ENCODE measurements at places on chromosomes 5 and 9. TPM values are rescaled to one million over a fixed set of nuclear protein-coding genes. Genes with fewer than 3 reads are reported as not detected.

GRCh38 chr5:151288180-151288579, 15.4 kb downstream of the SLC36A3 start:
- DNase-seq = no peak

DNA sequence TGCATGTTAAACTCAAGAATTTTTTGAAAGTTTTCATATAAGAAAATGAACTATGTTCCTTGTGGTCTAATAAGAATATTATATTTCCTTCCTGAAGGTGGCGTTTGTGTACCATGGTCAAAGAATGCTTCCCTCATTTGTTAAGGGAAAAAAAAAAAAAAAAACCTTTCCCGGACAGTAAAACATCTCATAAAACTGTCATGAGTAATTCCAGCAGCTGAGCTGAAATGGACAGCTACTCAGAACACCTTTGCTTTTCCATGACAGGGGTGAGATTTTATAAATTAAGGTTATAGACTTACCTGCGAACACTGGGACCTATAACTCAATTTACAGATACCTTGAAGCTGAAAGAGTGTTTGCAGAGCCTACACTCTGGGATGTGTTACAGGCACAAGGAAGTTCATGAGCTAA, 113.2 kb upstream of the RANBP3L start:
- DNase-seq = no peak

DNA sequence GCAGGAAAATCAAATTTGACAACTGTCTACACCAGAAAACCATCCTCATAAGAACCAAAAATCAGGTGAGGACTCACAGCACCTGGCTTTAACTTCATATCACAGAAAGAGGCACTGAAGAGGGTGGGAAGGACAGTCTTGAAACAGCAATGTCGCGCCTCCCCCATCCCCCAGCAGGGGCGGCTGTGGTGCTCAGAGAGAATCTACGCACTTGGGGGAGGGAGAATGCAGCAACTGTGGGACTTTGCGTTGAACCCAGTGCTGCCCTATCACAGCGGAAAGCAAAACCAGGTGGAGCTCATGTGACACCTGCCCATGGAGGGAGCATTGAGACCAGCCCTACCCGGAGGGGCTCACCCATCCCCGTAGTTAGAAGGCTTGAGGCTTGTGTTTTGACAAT, 191.8 kb downstream of the MSX2 start:
- DNase-seq = no peak

GRCh38 chr9:14311171-14311949, 2.6 kb downstream of the NFIB start:
- DNase-seq = no peak

The SLC45A2 gene
- total RNA-seq = not detected

- no peak for DNase-seq
Observed at GRCh38 chr9:113042884-113043657, 13.5 kb downstream of the ZFP37 start.

GRCh38 chr9:115146581-115147021, 28.6 kb upstream of the TNC start:
- DNase-seq = no peak

The GNA14 gene
- total RNA-seq = not detected

DNA sequence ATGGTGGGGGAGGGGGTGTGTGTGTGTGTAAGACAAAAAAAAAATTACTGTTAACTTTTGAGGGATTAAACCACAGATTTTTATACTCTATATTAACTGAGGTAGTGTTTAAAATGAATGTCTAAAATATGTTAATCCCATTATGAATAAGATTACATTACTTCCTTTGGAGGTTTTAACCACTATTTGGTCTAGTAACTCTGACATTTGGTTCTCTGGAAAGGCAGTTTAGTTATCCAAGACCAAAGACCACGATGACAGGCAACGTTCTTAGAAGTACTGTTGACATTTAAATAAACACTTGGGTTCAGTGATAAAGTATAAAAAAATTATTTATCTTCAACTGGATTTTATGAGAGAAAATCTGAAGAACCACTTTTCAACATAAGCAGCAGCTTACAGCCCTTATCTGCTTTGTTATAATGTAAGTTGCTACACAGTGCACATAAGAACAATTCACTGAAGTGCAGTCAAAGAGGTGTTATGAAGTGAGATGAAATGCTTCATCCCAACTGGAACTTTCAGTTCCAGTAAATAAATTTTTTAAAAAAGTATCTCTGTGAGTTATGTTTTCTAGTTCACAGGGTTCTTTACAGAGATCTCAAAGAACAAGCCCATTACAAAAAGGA, 94.5 kb downstream of the OSMR start:
- DNase-seq = no peak

The CAVIN4 gene
- 0.17 TPM for total RNA-seq

- peak; percentile 51 for DNase-seq
Observed at GRCh38 chr5:54743997-54744788, 226.6 kb downstream of the SNX18 start.

The NMUR2 gene
- not detected for total RNA-seq

The SPATA9 gene
- total RNA-seq = not detected

GRCh38 chr5:170573114-170573513, 69.3 kb downstream of the KCNIP1 start:
- no peak for DNase-seq

- no peak for DNase-seq
Observed at GRCh38 chr5:106167766-106168165, 1503.0 kb downstream of the EFNA5 start.

DNA sequence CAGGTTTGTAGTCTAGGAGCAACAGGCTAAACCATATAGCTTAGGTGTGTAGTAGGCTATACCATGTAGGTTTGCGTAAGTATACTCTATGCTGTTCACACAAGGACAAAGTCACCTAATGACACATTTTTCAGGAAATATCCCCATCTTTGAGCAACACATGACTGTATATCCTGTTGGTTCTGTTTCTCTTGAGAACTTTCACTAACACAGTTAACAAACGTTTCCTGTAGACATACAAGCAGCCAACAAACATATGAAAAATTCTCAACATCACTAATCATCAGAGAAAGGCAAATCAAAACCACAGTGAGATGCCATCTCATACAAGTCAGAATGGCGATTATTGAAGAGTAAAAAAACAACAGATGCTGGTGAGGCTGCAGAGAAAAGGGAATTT, 68.2 kb downstream of the NR2F1-AS1 start:
- no peak for DNase-seq

DNA sequence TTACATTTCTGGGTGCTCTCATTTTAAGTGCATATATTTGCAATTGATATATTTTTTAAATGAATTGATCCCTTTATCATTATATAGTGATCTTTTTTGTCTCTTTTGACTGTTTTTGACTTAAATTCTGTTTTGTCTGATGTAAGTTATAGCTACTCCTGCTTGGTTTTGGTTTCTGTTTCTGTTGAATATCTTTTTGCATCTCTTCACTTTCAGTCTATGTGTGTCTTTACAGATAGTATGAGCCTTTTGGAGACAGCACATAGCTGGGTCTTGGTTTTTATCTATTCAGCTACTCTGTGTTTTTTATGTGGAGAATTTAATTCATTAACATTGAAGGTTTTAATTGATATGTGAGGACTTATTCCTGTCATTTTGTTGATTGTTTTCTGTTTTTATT, 311.3 kb downstream of the SPATA31D1 start:
- no peak for DNase-seq

- DNase-seq = no peak
Observed at GRCh38 chr9:106769331-106769730, 93.6 kb upstream of the ZNF462 start.

- DNase-seq = no peak
Observed at GRCh38 chr5:74122979-74123590, 497.1 kb downstream of the ARHGEF28 start.

DNA sequence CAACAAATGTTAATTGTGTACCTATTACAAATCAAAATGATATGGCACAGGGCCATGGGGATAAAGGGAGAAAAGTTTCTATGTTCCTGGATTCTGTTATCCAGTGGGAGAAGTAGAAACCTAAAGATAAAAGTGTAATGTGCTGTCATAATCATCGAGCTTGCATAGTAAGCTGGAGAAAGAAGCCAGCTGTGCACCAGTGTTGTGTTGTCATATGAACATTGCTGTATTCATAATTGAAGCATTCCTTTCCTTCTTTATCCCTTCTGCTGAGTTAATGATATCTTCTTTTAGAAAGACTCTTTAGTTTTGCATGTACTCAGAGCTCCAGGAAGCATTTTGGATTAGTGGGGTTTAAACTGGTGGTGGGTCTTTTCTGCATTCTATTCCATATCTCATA, 39.5 kb downstream of the NTRK2 start:
- no peak for DNase-seq

The POLK gene
- total RNA-seq = 41.6 TPM

GRCh38 chr5:43514471-43514815, 505 bp downstream of the C5orf34 start:
- no peak for DNase-seq
